A549 treated with RU486 at 1 μM for 4 hours (cell line): ENCODE measurements at places on chromosomes 7 and 10. TPM values are rescaled to one million over a fixed set of nuclear protein-coding genes. Genes with fewer than 3 reads are reported as not detected.

Gene LLCFC1
- total RNA-seq = not detected in 5 replicates

Gene C10orf67
- 0.03 to 0.24 TPM (median 0.13 TPM) in 4 of 5 replicates, not detected in the other for total RNA-seq

Gene ATOH7
- total RNA-seq = 0.23 to 0.43 TPM (median 0.23 TPM) in 5 replicates

Gene ZNF485
- total RNA-seq = 1.3 to 1.9 TPM (median 1.7 TPM) in 5 replicates

Gene ZNF365
- total RNA-seq = 0.92 to 1.2 TPM (median 0.94 TPM) in 5 replicates

Gene ADAM12
- 4.3 to 5.4 TPM (median 4.9 TPM) in 5 replicates for total RNA-seq

Gene ZNF33B
- 3.8 to 6.2 TPM (median 5.4 TPM) in 5 replicates for total RNA-seq

Gene KCP
- 0.08 to 0.18 TPM (median 0.14 TPM) in 5 replicates for total RNA-seq

Gene GPR141
- total RNA-seq = 0.10 TPM in 1 of 5 replicates, not detected in the others

Gene ASIC3
- 5.7 to 12.6 TPM (median 12.2 TPM) in 5 replicates for total RNA-seq

Gene RBP4
- total RNA-seq = 5.1 to 10.4 TPM (median 9.4 TPM) in 5 replicates

Gene HTRA1
- 54.2 to 69.3 TPM (median 58.8 TPM) in 5 replicates for total RNA-seq

Gene PRPS1L1
- total RNA-seq = not detected in 5 replicates

Gene UPK3B
- total RNA-seq = 11.2 to 20.7 TPM (median 17.7 TPM) in 5 replicates

Gene EVX1
- total RNA-seq = 0.07 to 0.32 TPM (median 0.23 TPM) in 3 of 5 replicates, not detected in the others

Gene KCNH2
- 0.29 to 0.61 TPM (median 0.37 TPM) in 5 replicates for total RNA-seq

Gene CLIP2
- 15.3 to 23.2 TPM (median 17.7 TPM) in 5 replicates for total RNA-seq

Gene ASAH2B
- 2.7 to 4.9 TPM (median 4.0 TPM) in 5 replicates for total RNA-seq

Gene POLL
- total RNA-seq = 11.6 to 19.9 TPM (median 15.3 TPM) in 5 replicates

Gene NUTM2B
- 0.08 to 0.40 TPM (median 0.29 TPM) in 5 replicates for total RNA-seq

Gene MYL7
- 1.2 TPM in 1 of 5 replicates, not detected in the others for total RNA-seq

Gene ANKRD30A
- 0.29 to 1.1 TPM (median 0.88 TPM) in 5 replicates for total RNA-seq

Gene AKR1C2
- 3,122 to 3,719 TPM (median 3,473 TPM) in 5 replicates for total RNA-seq

Gene PNLIPRP2
- 0.10 to 0.32 TPM in 2 of 5 replicates, not detected in the others for total RNA-seq

Gene NEUROG3
- not detected in 5 replicates for total RNA-seq

Gene NUTM2D
- total RNA-seq = 1.0 to 1.8 TPM (median 1.4 TPM) in 5 replicates

Gene IL2RA
- total RNA-seq = not detected in 5 replicates

Gene MYPN
- total RNA-seq = 2.3 to 3.3 TPM (median 2.5 TPM) in 5 replicates

Gene WNT16
- 0.02 TPM in 1 of 5 replicates, not detected in the others for total RNA-seq

Gene GIMAP8
- total RNA-seq = not detected in 5 replicates

Gene IRF5
- total RNA-seq = 9.7 to 17.2 TPM (median 12.2 TPM) in 5 replicates

Gene ADAM8
- 1.3 to 4.3 TPM (median 3.7 TPM) in 5 replicates for total RNA-seq

Gene ZYX
- total RNA-seq = 142 to 207 TPM (median 178 TPM) in 5 replicates

Gene HMX3
- 0.12 TPM in 1 of 5 replicates, not detected in the others for total RNA-seq

Gene DNAH11
- 0.04 to 0.41 TPM (median 0.23 TPM) in 5 replicates for total RNA-seq

Gene DLG5
- 26.6 to 33.4 TPM (median 30.6 TPM) in 5 replicates for total RNA-seq

Gene BAIAP2L1
- 55.5 to 57.5 TPM (median 56.3 TPM) in 5 replicates for total RNA-seq

Gene CALY
- 0.54 to 1.3 TPM (median 0.72 TPM) in 5 replicates for total RNA-seq

Gene UNCX
- 0.06 to 0.09 TPM (median 0.08 TPM) in 4 of 5 replicates, not detected in the other for total RNA-seq
